Amniotic stem cell (primary cell): ENCODE measurements at places on chromosomes 2 and 18.

- DNase-seq: no peak
Measured at GRCh38 chr2:54638774-54639187, 84.7 kb upstream of the EML6 start.

DNA sequence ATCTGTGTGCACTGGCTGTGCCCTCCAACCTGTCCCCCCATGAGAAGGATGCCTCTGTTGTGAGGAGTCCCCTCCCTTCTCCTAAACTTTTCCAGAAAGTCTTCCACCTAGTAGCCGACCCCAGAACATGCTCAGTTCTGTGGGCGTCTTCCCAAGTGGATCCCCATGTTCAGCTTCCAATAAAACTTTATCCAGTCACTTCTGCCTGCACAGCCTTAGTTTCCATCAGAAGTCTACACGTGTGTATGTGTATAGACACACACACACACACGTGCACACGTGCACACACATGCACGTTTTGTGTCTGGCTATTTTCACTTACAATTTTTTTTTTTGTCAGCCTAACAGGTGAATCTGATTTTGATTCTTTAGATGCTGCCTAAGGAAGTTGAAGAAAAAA lies 115.1 kb downstream of the RTP5 start:
- no peak for DNase-seq

GRCh38 chr2:12074126-12074844 lies 327.9 kb downstream of the LPIN1 start:
- DNase-seq: no peak

- no peak for DNase-seq
Measured at GRCh38 chr2:172198908-172199307, 96.2 kb upstream of the DLX2 start.

GRCh38 chr18:34028324-34028723 lies 196.4 kb downstream of the NOL4 start:
- no peak for DNase-seq

- no peak for DNase-seq
Measured at GRCh38 chr18:66495844-66496243, 108.0 kb downstream of the CDH19 start.

DNA sequence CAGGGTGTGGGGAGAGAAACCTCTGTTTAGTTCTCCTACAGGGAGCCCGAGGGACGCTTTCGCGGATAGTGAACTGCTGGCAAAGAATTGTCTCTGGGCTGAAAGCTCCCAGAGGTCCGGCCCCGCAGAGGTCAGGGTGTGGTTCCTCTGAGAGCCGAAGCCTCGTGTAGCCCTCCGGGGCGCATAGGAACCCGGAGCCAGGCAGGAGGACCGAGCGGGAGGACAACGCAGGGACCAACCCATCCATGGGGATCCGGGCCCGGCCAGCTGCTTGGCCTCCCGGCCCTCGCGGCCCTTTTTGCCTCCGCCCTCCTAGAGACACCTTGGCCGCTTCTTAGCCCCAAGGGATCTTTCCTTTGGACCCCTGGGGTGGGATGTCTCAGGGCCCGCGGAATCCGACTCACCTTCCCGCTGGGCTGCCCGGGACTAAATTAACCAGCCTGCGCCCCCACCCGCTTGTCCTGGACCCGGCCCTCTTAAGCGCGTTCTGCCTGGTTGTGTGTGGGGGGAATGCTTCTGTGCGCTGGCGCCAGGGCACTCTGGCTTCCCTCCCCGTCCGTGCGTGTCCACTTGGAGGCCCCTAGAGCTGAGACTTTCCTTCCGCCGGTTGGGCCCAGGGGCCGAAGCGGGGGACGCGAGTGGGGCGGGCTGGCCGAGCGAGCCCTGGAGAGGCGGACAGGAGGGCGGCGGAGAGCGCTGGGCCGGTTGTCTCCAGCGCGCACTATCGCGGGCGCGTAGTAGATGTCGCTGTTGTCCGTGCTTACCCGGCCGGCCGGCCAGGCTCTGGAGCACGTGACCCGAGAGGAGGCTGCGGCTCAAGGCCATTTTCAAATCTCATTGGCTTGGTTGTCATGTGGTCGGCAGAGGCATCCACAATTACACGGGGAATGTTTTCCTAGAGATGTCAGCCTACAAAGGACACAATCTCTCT lies at the start of gene HOXD10:
TSS of gene HOXD10 (plus strand) at position 896 of the 931 bp plus-strand sequence. CDS start 56 bp downstream, outside the sequence.
- no peak for DNase-seq

DNA sequence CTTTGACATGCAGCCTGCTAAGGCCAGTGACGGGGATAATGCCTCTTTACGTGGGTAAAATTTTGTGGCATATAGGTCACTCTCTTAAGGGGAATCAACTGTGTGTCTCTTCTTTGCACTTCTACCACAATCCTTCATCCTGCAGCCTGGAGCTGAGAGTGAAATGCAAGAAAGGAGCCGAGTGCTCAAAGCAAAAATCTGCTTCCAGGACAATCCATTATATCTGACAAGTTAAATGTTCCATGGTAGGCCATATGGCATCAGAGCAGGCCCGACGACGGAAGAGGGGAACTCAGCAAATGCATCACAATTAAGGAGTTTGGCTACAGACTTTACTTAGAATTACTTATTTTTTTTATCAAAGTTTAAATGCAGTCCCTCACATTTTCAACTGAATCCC lies 171.2 kb downstream of the TCF4 start:
- no peak for DNase-seq

DNA sequence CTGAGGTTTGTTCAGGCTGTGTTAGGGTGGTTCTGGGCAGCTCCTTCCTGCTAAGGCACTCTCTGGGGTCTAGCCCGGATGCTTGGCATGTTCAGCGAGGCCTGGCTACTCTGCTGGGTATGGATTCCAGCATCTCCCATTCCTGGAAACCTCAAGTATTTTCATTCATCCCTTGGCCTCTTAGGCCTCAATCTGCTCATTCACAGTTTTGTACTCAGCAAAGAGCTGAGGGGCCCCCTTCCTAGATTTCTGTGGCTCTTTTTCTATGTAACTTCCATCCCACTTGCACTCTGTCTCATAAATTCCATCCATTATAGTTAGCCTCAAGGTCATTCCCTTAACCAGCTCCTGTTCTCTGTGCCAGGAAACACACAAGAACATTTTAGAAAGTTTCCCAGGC lies 798.8 kb upstream of the HS6ST1 start:
- DNase-seq: no peak

DNA sequence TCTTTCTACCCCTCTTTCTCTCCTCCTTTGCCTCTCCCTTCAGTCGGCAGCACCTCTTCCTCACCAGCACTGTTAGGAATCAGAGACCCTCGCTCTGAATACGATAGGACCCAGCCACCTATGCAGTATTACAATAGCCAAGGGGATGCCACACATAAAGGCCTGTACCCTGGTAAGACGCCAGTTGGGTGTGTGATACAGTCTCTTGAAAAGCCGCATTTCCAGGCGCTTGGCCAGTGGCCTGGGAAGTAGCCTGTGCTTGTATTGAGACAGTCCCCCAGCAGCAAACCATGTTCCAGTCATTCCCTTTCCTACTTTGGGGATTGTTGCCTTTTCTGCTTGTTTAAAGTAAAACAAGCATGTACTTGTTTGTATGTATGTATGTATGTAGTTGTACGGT lies 118.4 kb upstream of the DAPL1 start:
- DNase-seq: no peak

GRCh38 chr2:40554665-40555294 lies 102.9 kb upstream of the SLC8A1 start:
- no peak for DNase-seq

- DNase-seq: no peak
Measured at GRCh38 chr2:31541853-31542252, 38.9 kb downstream of the SRD5A2 start.

DNA sequence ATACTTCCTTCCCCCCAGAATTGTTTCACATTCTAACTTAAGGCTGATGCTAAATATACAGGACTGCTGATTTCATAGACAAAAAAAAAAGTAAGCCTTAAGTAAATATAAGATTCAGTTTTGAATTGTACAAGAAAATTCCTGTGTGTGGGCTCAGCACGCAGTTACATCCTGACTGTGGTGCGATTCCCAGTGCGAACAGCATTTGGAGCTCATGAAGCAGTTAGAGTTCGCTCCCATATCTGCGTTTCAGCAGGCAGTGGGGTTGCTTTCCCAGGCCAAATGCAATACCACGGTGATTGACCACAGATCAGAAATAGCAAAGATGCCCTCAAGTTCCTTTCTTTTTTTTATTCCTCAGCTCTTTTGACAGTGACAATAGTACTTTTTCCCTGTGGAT lies 75.6 kb downstream of the SATB2 start:
- DNase-seq: peak; percentile 72

DNA sequence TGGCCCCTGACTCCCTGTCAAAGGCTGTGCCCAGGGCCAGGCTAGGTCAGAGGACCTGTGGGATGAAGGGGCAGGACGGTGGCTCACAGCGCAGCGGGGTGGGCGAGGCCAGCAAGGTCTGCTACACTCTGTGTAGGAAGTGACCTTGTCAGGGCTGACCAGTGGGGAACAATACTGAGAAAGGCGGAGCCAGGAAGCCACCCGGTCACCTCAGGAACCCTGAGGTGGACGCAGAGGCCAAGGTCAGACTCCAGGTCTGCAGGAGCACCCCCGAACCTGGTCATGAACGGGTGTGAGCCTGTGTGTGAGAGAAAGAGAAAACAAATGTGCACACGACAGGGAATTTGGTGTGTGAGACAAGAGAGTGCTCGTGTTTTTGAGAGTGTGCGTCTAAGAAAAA lies 72.3 kb downstream of the SMAD7 start:
- DNase-seq: no peak

DNA sequence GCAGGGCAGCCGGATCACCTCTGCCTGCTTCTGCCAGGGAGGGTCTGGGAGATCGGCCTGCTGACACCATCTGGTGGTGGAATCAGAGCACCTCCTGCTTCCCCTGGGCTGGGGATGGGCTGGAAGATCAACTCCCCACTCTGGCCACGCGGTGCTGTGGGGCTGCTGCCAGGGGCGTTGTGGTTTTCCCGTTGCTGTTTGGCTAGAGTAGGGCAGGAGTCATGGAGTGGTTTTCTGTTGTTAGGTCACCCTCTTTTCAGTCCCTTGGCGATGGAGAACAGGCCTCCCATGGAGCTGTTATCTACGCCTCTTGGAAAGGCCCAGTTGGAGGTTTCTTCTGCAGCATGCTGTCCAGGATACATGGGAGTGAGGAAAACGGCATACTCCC lies 15.2 kb downstream of the BCL2L11 start:
- DNase-seq: no peak

- no peak for DNase-seq
Measured at GRCh38 chr2:200129721-200130462, 174.5 kb downstream of the MAIP1 start.

DNA sequence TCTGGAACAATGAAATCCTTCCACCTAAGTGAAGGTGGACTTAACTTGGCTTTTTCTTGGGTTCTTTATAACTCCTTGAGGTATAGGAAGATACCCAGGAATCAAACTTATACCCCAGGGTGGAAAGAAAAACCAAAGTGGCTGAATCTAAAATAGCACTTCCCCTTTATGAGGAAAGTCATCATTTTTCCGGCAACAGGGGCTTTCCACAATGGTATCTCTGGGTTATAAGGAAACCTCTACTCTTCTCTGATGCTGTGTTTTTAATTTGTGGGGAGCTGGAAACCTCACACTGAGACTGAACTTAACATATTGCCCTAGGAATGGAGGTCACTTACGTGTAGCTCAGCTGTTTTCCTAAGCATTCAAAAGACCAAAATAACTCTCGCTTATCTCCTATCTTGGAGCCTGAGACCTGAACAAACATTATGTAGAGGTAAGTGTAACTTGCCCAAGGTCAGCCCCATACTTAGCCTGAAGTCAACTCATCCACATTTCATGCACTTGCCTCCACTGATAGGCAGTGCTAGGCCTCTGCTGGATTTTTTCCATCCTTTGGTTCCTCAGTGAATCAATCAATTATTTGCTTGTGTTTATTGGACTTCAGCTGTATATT lies 117.9 kb downstream of the SETBP1 start:
- no peak for DNase-seq

DNA sequence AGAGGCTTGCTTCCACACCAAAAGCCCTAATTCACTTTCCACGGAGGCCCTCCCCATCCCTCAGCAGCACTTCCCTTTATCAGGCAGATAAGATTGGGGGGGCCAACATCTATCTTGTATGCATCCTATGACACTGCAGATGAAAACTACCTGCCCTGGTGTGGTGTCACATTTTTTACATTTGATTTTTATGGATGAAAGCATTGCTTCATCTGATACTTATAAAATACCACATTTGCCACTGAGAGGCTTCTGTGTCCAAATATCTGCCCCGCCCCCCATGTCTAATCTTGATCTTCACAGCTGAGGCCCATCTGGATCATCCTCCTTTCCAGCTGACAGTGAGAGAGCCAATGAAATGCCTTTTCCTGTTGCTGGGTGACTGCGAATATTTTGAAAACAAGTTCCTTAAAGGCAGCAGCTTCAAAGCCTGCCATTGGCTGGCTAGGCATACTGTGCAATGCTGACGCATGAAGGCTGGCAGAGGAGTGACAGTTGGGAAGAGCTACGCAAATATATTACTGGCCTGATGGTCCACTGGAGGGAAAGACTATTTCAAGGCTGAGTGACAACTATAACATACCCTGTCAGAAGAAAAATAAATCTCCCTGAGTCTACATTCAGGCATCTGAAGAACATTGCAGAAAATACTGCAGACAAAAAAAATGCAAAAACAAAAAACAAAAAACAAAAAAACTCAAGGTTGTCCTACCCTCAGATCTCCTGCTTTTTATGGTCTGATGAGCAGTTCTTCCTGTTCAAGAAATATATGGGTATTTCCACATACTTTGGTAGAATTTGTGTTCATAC lies 318.7 kb downstream of the PDE11A start:
- DNase-seq: peak; percentile 18

GRCh38 chr2:216404010-216404618 lies 8.2 kb upstream of the SMARCAL1 start:
- DNase-seq: no peak
